Heart left ventricle (tissue), 16 donors: ENCODE measurements at places on chromosomes 2 and 18.

DNA sequence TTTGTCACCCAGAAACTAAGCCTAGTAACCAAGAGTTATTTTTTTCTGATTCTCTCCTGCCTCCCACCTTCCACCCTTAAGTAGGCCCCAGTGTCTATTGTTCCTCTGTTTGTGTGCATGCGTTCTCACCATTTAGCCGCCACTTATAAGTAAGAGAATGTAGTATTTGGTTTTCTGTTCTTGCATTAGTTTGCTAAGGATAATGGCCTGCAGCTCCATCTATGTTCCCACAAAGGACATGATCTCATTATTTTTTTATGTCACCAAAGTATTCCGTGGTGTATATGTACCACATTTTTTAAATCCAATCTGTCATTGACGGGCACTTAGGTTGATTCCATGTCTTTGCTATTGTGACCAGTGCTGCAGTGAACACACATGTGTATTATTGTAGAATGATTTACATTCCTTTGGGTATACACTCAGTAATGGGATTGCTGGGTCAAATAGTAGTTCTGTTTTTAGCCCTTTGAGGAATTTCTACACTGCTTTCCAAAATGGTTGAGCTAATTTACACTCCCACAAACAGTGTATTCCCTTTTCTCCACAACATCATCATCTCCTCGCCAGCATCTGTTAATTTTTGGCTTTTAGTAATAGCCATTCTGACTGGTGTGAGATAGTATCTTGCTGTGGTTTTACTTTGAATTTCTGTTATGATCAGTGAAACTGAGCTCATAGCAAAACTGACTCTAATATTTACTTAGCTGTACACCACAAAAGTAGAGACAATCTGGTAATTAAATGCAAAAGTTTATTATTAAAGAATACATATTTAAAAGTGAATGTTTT, 660.1 kb upstream of the SLC8A1 start:
- DNase-seq: no peak
- H3K36me3 ChIP-seq: no peaks in the 10 kb centered on the region
- H3K27me3 ChIP-seq: no peaks in the 10 kb centered on the region
- no peak overlapping the region for H3K4me3 ChIP-seq
- no peaks in the 10 kb centered on the region for H3K4me1 ChIP-seq
- no peak overlapping the region for H3K27ac ChIP-seq

- H3K36me3 ChIP-seq: no peaks in the 10 kb centered on the region
- no peak overlapping the region for H3K4me3 ChIP-seq
- peaks cover 14% of the 10 kb centered on the region for H3K4me1 ChIP-seq
- H3K27ac ChIP-seq: no peak overlapping the region
These were observed 149.8 kb downstream of the FAM210A start for GRCh38 chr18:13576598-13576997.

DNA sequence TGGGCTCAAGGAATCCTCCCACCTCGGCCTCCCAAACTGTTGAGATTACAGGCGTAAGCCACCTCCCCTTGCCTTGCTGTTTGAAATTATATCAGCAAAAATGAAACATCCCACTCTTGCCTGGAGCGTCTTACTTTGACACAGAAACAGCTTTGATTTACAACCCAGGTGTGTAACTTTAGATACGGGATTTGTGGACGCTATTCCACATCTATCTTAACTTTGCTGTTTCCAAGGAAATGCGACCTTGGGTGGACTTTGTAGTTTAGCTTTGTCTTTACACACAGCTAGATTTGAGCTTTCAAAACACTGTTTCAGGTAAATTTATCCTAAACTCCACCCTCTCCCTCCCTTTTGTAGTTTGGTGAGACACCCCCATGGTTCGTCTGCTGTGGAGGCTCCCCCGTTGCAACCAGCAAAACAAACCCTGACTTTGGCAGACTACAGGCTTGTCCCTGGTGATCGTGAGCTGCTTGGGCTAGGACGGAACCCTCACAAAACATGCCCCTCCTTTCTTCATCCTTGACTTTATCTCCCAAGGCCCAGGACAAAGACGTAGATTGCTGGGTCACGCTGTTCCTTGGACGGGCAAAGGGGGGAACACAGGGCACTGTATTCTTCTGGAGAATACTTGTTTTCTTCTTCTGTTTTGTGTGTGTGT, 5.5 kb upstream of the MSH6 start:
- H3K27ac ChIP-seq: no peak overlapping the region
- H3K4me1 ChIP-seq: no peaks in the 10 kb centered on the region
- H3K36me3 ChIP-seq: no peaks in the 10 kb centered on the region
- H3K4me3 ChIP-seq: no peak overlapping the region
- H3K27me3 ChIP-seq: no peaks in the 10 kb centered on the region

- no peaks in the 10 kb centered on the region for H3K36me3 ChIP-seq
- no peaks in the 10 kb centered on the region for H3K4me1 ChIP-seq
- no peak overlapping the region for H3K27ac ChIP-seq
- H3K27me3 ChIP-seq: peaks cover 6% of the 10 kb centered on the region
- DNase-seq: no peak
- no peak overlapping the region for H3K4me3 ChIP-seq
These were observed 233.4 kb downstream of the AGPS start for GRCh38 chr2:177625744-177626650.

GRCh38 chr2:38248255-38248654, 128.8 kb downstream of the ATL2 start:
- H3K36me3 ChIP-seq: no peaks in the 10 kb centered on the region
- no peaks in the 10 kb centered on the region for H3K4me1 ChIP-seq
- no peak overlapping the region for H3K27ac ChIP-seq
- H3K4me3 ChIP-seq: no peak overlapping the region
- H3K27me3 ChIP-seq: no peaks in the 10 kb centered on the region
- DNase-seq: no peak
